ENCODE measurements at places on chromosomes 13 and 19.

DNA sequence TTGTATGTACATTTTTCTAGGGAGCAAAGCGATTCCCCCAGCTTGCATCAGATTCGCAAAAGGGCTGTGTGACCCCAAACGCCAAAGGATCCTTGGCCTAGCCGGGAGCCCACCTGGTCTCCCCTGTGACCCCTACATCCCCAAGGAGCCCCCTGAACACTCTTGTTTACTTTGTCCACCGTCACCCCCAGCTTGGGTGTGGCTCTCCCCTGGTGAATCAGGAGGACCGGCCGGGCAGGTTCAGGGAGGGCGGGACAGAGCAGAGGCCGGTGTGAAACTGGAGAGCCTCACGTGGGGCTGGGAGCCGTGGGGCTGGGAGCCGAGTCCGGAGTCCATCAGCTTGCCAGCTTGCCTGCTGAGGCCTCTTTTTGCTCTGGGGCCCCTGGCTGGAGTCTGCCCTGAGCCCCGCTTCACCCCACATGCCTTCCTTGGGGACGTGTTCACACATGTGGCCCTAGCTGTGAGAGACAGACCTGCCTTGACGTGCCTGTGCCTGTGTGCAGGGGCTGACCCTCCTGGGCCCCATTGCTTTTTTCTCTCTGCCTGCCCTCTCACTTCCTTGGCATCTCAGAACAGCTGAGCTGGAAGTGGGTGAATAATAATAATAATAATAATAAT lies 2.0 kb downstream of the ITPKC start:
- DNase-seq, result no peak

- DNase-seq, result no peak
Observed at GRCh38 chr19:41174297-41174928, 18.6 kb upstream of the CYP2S1 start.

DNA sequence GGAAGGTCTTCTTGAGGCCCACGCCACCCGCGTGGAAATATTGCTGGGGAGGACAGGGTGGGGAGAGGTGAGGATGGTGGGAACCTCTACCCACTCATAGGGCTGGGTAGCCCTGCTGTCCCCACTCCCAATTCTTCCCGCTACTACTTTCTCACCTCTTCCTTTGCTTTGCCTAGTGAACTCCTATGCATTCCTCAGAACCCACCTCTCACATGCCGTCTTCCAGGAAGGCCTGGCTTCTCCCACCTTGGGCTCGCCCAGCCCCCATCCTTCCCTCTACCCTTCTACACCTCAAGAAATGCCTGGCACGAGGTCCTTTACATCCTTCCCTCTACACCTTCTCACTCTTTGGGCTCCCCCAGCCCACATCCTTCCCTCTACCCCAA lies 62.4 kb downstream of the COLGALT1 start:
- no peak for DNase-seq

- DNase-seq, result no peak
Observed at GRCh38 chr13:28976195-28976594, 156.1 kb downstream of the MTUS2 start.

DNA sequence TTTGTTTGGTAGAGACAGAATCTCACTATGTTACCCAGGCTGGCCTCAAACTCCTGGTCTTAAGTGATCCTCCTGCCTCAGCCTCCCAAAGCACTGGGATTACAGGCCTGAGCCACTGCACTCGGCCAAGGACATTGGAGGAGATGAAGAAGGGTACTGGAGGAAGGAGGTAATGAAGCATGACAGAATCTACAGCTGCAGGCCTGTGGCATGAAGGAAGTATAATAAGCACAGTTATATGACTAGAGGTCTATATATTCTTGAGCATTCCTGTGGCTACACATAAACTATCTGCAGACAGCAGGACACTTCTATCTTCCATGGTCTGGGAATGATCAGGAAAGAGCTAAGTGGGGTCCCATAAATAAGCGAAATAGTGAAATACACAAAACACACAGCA lies 18.2 kb downstream of the ZNF565 start:
- DNase-seq, result no peak

- no peak for DNase-seq
Observed at GRCh38 chr13:97228850-97229521, 6.9 kb downstream of the MBNL2 start.

DNA sequence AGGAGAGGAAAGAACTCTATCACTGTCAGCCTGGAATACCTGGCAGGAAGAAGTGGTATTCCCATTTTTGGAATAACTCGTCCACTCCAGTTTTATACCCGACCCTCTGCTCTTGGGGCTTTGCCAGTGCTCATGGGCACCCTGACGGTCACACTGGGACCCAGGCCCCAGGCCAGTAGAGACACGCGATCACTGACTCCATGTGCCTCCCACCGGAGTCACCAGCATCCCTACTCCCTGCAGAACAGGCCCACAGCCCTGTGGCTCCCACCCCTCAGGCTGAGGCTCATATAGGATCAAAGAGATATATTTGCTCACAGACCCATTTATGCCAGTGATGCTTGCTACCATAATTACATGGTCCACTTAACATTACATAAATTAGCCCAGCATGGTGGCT lies 3.5 kb downstream of the GRTP1 start:
- no peak for DNase-seq

GRCh38 chr13:33394294-33394932 lies 108.9 kb upstream of the STARD13 start:
- DNase-seq, result no peak

GRCh38 chr19:12580180-12580694 lies 29.0 kb upstream of the ZNF564 start:
- no peak for DNase-seq

GRCh38 chr13:98103531-98103930 lies 39.4 kb upstream of the FARP1 start:
- DNase-seq, result no peak

DNA sequence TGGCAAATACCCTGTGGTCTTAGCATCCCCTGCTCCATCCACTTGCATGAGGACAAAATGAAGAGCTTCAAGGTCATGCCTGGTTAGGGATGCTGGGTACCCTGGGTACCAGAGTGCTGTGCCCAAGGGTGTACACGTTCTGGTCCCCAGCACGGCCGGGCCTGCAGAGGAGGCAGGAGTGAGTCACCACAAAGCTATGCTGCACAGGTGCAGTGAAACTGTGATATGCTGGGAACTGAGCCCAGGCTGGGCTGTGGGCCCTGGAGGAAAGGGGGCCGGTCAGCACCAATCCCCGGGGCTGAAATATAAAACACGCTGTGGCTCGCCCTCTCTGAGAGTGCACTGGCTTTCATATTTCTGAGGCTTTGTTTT lies 95.1 kb downstream of the TSHZ3 start:
- DNase-seq, result no peak

DNA sequence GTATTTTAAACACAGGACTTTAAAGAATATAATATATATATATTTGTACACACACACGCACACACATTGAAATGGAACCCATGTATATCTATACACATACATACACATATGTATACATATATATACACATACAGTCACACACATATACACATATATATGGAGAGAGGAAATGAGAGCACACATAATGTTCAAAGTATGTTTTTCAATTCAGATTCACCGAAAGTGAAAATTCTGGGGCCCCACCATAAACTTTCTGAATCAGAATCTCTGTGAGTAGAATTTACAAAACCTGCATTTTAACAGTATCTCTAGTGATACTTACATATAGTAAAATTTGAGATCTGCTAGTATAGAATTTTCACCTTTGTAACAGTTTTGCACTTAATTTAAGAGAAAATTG lies 60.4 kb upstream of the OBI1 start:
- no peak for DNase-seq

GRCh38 chr13:84025824-84026223 lies 143.6 kb upstream of the SLITRK1 start:
- DNase-seq, result no peak

- peak; percentile 60 for DNase-seq
Observed at GRCh38 chr19:42386974-42387707, 3.0 kb downstream of the CNFN start.

- no peak for DNase-seq
Observed at GRCh38 chr19:16156904-16157303, 13.4 kb downstream of the HSH2D start.

GRCh38 chr13:34172048-34172447 lies 354.1 kb downstream of the RFC3 start:
- DNase-seq, result no peak

- DNase-seq, result no peak
Observed at GRCh38 chr13:27481766-27482165, 31.4 kb upstream of the MTIF3 start.

DNA sequence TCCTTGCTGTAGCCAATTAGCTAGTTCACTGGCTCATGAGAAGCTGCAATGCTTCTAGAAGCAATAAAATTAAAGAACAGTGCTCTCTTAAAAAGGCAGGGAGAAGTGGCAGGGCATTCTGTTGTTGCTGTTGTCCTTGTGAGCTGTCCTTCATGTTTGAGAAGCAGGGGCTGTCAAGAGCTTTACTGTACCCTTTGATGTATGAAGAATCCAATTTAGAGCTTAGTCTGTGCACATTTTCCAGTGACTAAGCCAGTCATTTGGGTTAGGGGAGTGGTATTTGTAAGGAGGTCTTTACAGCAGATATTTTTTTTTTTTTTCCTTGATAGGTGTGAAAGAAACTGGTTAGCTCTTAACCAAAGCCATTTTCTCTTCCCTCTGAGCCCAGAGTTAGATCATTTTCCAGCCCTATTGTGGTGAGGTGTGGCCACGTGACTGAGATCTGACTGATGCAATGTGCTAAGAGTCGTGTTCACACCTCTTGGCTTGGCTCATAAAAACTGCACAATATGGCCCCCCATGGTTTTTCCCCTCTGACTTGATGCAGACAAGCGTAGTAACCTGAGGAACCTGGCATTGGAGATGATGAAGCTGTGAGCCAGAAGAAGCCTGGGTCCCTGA lies 309.6 kb upstream of the TMTC4 start:
- no peak for DNase-seq

DNA sequence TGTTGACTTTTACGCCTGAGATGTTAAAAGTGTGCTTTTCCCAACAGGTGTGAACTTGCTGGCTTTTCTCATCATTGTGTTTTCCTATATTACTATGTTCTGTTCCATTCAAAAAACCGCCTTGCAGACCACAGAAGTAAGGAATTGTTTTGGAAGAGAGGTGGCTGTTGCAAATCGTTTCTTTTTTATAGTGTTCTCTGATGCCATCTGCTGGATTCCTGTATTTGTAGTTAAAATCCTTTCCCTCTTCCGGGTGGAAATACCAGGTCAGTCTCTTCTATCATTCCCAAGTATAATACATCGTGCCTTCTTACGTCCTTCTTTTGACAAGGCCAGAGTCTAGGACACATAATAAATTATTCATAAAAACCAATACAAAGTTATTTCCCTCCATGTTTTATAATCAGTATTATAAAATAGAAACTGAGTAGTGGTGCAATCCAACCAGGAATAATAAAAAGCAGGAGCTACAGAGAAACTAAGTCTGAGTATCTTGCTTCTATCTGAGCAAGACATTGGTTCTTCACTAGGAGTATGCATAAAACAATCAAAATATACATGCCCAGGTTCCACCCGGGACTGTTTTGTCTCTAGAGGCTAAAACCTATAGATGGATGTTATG lies 57.9 kb downstream of the RXFP2 start:
- no peak for DNase-seq

- no peak for DNase-seq
Observed at GRCh38 chr19:46911456-46911855, 50.7 kb downstream of the ARHGAP35 start.

DNA sequence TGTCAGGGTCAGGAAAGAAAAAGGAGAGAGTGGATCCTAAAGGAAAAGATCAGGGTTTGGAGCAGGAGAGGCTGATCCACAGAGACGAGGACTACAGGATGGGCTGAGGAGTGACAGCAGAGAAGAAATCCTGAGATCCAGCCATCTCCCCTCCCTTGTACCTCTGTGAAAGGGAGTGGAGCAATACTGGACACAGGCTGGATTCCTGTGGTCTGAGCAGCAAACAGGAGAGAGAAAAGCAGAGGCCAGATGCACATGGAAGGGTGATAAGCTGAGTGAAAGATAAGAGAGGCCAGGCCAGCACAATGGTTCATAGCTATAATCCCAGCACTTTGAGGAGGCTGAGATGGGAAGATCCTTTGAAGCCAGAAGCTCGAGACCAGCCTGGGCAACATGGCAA lies 472.1 kb upstream of the TSHZ3 start:
- DNase-seq, result no peak

DNA sequence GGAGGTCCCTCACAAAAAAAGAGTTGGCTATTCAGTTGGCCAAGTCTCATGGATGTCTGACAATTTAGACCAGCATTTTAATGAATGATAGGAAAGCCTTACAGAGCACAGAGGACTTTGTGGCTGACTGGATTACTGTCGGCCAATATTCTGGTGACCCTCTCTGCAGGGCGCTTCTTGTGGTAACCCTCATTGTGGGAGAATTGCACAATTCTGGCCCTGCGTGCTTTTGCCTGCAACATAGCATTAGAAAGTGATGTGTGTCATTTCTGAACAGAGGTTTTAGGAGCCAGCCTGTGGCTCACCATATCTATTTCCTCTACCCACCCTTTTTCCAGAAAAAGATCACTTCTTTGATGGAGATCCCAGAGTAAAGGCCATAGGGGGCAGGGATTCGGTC lies 71.4 kb downstream of the EFNB2 start:
- no peak for DNase-seq

GRCh38 chr13:24678151-24678550 lies 2.1 kb upstream of the ATP12A start:
- no peak for DNase-seq

DNA sequence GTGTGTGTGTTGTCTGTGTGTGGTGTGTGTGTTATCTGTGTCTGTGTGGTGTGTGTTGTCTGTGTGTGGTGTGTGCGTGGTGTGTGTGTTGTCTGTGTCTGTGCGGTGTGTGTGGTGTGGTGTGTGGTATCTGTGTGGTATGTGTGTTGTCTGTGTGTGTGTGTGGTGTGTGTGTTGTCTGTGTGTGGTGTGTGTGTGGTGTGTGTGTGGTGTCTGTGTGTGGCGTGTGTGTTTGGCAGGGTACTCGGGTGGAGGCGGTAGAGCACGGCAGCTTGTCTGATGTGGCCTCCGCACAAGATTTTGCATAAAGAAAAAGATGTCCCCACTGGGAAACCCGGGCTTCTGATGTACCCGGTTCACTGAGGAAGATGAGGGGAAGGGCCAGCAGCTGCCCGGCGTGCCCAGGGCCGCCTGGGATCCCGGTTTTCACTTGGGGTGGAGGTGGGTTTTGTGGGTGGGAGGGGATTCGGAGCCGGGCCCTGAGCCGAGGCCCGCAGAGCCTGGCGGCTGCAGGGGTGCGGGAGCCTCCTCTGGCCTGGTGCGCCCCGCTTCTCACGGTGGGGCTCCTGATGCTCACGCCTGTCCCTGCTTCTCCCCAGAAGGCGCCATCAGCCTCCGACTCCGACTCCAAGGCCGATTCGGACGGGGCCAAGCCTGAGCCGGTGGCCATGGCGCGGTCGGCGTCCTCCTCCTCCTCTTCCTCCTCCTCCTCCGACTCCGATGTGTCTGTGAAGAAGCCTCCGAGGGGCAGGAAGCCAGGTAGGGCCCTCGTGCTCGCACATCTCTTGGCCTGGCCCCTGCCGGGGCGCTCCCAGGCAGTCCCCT lies 21.2 kb downstream of the HDGFL2 start:
- no peak for DNase-seq

GRCh38 chr19:6693056-6693471 lies 23.1 kb upstream of the TNFSF14 start:
- no peak for DNase-seq

DNA sequence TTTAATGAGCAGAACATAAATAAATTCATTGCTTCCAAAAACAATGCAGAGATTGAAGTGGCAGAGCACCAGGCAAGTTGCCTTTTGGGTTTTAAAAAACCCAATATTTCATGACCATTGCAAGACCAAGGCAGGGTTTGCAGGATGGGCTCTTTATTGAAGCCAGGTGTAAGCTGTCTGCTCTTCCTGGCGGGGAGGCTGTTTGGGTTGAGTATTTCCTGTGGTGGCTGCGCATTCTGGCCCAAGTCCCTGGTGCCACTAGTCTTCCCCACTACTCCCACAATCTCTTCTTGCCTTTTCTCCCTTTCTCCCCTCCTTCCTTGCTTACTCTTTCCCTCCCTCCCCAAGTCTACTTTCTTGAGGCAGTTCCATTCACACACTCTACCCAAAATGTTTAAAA lies 116.4 kb downstream of the AKAP11 start:
- no peak for DNase-seq

Data from activated CD4-positive, alpha-beta T cell treated with anti-CD3 and anti-CD28 coated beads for 24 hours (primary cell).